Globus pallidus (tissue), 1 donor: ENCODE measurements at places on chromosomes 16 and 17.

DNA sequence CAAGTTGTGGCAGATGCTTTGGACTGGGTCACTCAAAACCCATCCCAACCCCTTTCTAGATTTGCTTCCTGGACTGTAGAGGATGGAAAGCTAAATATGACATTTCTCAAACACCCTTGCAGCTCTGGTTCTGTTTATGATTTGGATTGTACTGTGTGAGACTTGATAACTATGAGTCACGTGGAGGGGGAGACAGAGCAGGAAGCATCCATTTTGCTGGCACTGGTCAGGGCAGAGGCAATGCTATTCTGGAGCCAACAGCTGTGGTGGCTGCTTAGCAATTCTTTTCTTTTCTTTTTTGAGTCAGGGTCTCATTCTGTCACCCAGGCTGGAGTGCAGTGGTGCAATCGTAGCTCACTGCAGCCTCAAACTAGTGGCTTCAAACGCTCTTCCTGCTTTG, 13.6 kb upstream of the TERF2 start:
- no peak for DNase-seq

DNA sequence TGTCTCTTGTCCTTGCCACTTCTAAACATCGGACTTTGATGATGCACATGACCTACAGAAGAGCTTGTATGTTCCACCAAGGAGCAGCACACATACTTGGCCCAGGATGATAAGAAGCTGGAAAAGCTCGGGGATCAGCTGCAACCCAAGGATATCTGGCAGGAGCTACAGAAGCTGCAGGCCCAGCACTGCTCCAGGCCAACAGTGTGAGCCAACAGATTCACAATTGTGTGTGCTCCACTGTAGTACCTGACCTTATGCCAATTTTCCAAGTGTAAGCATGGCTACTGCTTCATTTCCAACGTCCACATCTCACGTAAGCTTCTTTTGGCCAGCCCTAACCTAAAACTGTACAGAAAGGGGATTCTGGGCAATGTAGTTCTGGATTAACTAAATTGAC, 83.4 kb downstream of the COX10 start:
- no peak for DNase-seq

GRCh38 chr17:62008294-62008693, 56.8 kb downstream of the MED13 start:
- no peak for DNase-seq

- no peak for DNase-seq
Measured at GRCh38 chr16:23436951-23437350, 16.0 kb downstream of the COG7 start.

- no peak for DNase-seq
Measured at GRCh38 chr16:46817961-46818360, 13.0 kb downstream of the C16orf87 start.
